Lower lobe of right lung (tissue), 2 donors: ENCODE measurements at places on chromosomes 2 and 18. TPM values are rescaled to one million over a fixed set of nuclear protein-coding genes. Genes with fewer than 3 reads are reported as not detected.

Gene CD207
- total RNA-seq, result 3.0 TPM

- no peak overlapping the region for H3K27ac ChIP-seq
- H3K4me1 ChIP-seq, result no peaks in the 10 kb centered on the region
- H3K27me3 ChIP-seq, result peaks cover 8% of the 10 kb centered on the region
- H3K36me3 ChIP-seq, result no peaks in the 10 kb centered on the region
Measured at GRCh38 chr2:240640939-240641338, 15.7 kb downstream of the GPR35 start.

Gene LINC00305
- not detected for total RNA-seq

Gene CSRNP3
- 2.3 TPM for total RNA-seq

DNA sequence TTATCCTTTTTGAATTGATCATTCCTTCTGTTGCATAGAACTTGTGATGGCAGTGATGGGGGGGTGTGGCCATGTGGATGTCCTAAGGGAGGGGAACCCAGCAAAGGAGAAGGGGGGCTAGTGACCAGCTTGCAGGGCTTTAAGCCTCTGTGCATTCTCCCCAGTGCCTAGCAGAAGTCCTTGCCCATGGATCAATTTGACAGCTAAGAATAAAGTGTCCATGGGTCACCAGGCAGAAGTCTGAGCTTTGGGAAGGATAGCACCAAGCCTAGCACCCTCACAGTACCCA lies 39.6 kb upstream of the FAM136A start:
- H3K36me3 ChIP-seq, result no peaks in the 10 kb centered on the region
- no peaks in the 10 kb centered on the region for H3K4me1 ChIP-seq
- no peak overlapping the region for H3K4me3 ChIP-seq
- H3K27me3 ChIP-seq, result no peaks in the 10 kb centered on the region

Gene STPG4
- 0.77 TPM for total RNA-seq

- no peaks in the 10 kb centered on the region for H3K27me3 ChIP-seq
- no peak overlapping the region for H3K4me3 ChIP-seq
- DNase-seq, result no peak
- no peaks in the 10 kb centered on the region for H3K4me1 ChIP-seq
Measured at GRCh38 chr2:238497610-238498005, 70.9 kb downstream of the ASB1 start.

Gene LRP2
- total RNA-seq, result 47.8 TPM

Gene AP1S3
- total RNA-seq, result 6.4 TPM

DNA sequence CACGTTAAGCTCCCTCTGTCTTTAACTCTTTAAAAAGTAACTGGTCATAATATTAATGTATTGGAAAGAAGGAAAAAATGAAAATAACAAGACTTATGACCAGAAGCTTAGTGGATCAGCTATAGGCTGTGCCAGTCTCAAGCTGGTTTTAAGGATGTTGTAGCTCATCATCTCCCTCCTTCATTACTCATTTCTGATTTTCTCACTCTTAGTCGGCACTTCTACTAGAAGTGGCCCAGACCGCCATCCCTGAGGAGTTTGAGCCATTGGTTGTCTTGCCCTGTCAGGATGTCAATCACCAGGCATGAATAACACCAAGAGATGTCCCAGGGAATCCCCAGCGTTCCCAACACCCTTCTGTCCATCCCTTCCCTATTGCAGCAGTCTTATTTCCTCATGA lies 151.5 kb downstream of the ASXL3 start:
- no peak for DNase-seq
- no peak overlapping the region for H3K4me3 ChIP-seq
- H3K27ac ChIP-seq, result no peak overlapping the region

GRCh38 chr2:157107877-157108276 lies 149.6 kb upstream of the GALNT5 start:
- H3K27ac ChIP-seq, result peak overlapping the region; percentile 49
- H3K36me3 ChIP-seq, result no peaks in the 10 kb centered on the region

DNA sequence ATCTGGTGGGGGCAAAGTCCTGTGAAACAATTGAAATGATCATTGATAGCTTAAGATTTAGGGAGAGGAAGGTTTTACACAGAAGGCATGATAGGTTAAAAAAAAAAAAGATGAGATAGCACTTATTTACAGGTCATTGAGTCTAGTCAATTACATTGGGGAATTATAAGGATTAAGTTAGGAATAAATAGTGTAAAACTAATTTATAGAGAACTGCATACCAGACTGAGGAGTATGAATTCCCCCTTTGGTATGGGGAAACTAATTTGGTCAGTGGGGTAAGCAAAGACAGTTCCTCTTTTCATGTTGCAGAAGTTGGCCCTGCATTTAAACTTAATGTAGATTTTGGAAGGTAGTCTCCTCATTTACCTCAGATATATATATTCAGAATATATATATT lies 10.8 kb downstream of the GLS start:
- no peaks in the 10 kb centered on the region for H3K27me3 ChIP-seq
- no peak overlapping the region for H3K27ac ChIP-seq
- H3K4me3 ChIP-seq, result no peak overlapping the region
- H3K4me1 ChIP-seq, result peaks cover 69% of the 10 kb centered on the region

DNA sequence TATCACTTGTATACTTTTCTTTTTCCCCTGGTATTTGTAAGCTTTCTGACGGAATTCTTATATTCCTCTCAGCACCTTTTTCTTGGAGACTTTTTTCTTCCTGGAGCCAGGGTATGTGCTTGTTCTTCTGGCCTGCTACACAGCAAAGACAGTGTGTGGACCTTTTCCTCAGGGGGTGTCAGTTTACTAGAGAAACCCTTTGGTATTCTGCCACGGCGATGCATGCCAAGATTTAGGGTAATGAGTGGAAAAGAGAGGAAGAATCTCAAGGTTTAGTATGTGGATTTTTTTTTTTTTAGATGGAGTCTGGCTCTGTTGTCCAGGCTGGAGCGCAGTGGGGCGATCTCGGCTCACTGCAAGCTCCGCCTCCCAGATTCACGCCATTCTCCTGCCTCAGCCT lies 152.2 kb downstream of the PHLPP1 start:
- DNase-seq, result no peak
- no peak overlapping the region for H3K27ac ChIP-seq
- no peaks in the 10 kb centered on the region for H3K27me3 ChIP-seq
- H3K4me3 ChIP-seq, result no peak overlapping the region
- no peaks in the 10 kb centered on the region for H3K4me1 ChIP-seq
- H3K36me3 ChIP-seq, result no peaks in the 10 kb centered on the region

GRCh38 chr18:21257386-21257785 lies 15.4 kb downstream of the GREB1L start:
- no peak overlapping the region for H3K4me3 ChIP-seq
- no peak overlapping the region for H3K27ac ChIP-seq
- no peaks in the 10 kb centered on the region for H3K36me3 ChIP-seq
- no peaks in the 10 kb centered on the region for H3K27me3 ChIP-seq
- no peak for DNase-seq

Gene HRH4
- total RNA-seq, result 2.0 TPM

- no peak overlapping the region for H3K27ac ChIP-seq
- no peaks in the 10 kb centered on the region for H3K4me1 ChIP-seq
- DNase-seq, result no peak
- H3K4me3 ChIP-seq, result no peak overlapping the region
Measured at GRCh38 chr18:44589693-44590355, 90.9 kb upstream of the SETBP1 start.

DNA sequence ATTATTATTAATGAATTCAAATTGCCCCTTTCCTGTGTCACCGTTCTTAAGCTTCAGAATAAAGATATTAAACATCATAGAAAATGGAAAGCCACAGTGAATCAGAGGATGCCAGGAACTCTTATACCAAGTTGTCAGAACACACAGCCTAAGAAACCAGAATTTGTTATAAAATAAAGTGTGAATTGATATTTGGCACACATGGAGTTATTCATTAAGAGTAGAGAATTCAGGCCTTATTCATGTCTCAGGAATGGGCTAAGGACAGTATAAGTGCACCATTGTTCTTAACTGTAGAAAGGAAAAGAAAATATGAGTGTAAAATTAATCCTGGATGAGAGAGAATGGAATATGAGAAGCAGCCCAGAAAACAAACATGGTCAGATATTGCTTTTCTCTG lies 86.7 kb upstream of the ATP8B1 start:
- H3K4me1 ChIP-seq, result no peaks in the 10 kb centered on the region
- H3K4me3 ChIP-seq, result no peak overlapping the region
- H3K27ac ChIP-seq, result no peak overlapping the region
- DNase-seq, result no peak

DNA sequence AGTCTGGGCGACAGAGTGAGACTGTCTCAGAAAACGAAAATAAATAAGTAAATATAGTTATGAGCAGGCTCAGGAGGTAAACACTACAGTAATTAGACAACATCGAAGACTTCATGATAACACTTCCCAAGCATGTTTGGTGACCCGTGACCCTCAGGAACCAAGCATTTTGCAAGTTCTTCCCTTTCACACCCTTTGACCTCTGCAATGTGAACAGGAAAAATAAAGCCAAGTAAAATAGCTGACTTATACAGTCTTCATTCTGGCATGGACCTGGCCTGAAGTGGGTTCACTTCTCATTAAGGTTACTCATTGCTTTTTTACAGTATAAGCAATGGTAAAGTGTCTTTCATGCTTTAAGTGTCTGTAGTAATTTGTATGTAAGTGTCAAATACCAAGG lies 15.3 kb upstream of the TGIF1 start:
- no peaks in the 10 kb centered on the region for H3K27me3 ChIP-seq
- H3K36me3 ChIP-seq, result no peaks in the 10 kb centered on the region
- DNase-seq, result no peak
- no peak overlapping the region for H3K4me3 ChIP-seq
- H3K27ac ChIP-seq, result no peak overlapping the region

GRCh38 chr2:241734467-241735208 lies at the start of gene D2HGDH:
Gene D2HGDH (plus strand): TSS chr2:241734630. CDS start chr2:241735225, 595 bp downstream.
- peak; percentile 97 for DNase-seq
- H3K36me3 ChIP-seq, result peaks cover 4% of the 10 kb centered on the region
- H3K27ac ChIP-seq, result peak within 1 kb of the TSS; percentile 91
- H3K4me3 ChIP-seq, result peak within 1 kb of the TSS; percentile 100

GRCh38 chr2:150282771-150283371 lies 204.6 kb downstream of the RND3 start:
- no peak for DNase-seq
- H3K27ac ChIP-seq, result no peak overlapping the region
- H3K4me3 ChIP-seq, result no peak overlapping the region
- H3K36me3 ChIP-seq, result no peaks in the 10 kb centered on the region

Gene CHAC2
- 1.6 TPM for total RNA-seq

Gene EGR4
- total RNA-seq, result not detected

Gene DYTN
- not detected for total RNA-seq

GRCh38 chr18:64717026-64717425 lies 568.1 kb upstream of the LINC00305 start:
- no peak overlapping the region for H3K4me3 ChIP-seq
- DNase-seq, result no peak
- H3K36me3 ChIP-seq, result no peaks in the 10 kb centered on the region
- no peaks in the 10 kb centered on the region for H3K4me1 ChIP-seq
- no peaks in the 10 kb centered on the region for H3K27me3 ChIP-seq

DNA sequence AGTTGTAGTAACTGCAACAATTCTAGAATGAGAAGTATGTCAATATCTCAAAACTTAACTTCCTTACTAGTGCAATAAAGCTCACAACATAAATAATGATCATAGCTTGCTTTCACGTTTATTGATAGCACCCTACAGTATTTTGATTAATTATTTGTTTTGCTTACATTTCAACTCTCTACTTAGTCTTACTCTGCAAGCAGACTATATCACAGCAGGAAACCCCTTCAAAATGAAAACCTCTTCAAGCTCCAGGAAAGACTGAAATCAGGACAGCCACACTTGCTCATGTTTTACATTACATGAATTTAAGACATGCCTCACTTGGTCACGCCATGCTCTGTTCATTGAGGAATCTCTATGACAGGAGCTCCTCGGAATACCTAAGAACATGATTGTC lies 3.3 kb downstream of the OLA1 start:
- peaks cover 18% of the 10 kb centered on the region for H3K4me1 ChIP-seq
- no peak for DNase-seq
- H3K27ac ChIP-seq, result no peak overlapping the region
- H3K27me3 ChIP-seq, result no peaks in the 10 kb centered on the region
- peaks cover 8% of the 10 kb centered on the region for H3K36me3 ChIP-seq

- no peaks in the 10 kb centered on the region for H3K4me1 ChIP-seq
- no peaks in the 10 kb centered on the region for H3K27me3 ChIP-seq
- H3K27ac ChIP-seq, result no peak overlapping the region
- H3K4me3 ChIP-seq, result no peak overlapping the region
Measured at GRCh38 chr2:58512878-58513277, 271.8 kb upstream of the FANCL start.

Gene LBH
- 137 TPM for total RNA-seq

Gene SERPINB8
- total RNA-seq, result 15.4 TPM

Gene C2orf68
- total RNA-seq, result 40.6 TPM

Gene MYL12A
- 481 TPM for total RNA-seq

GRCh38 chr2:179715196-179715595 lies 146.2 kb downstream of the ZNF385B start:
- no peaks in the 10 kb centered on the region for H3K27me3 ChIP-seq
- no peaks in the 10 kb centered on the region for H3K36me3 ChIP-seq
- H3K4me1 ChIP-seq, result no peaks in the 10 kb centered on the region

GRCh38 chr18:41966943-41967342 lies 11.9 kb downstream of the PIK3C3 start:
- H3K27me3 ChIP-seq, result no peaks in the 10 kb centered on the region
- peaks cover 11% of the 10 kb centered on the region for H3K4me1 ChIP-seq
- H3K4me3 ChIP-seq, result no peak overlapping the region
- peaks cover 50% of the 10 kb centered on the region for H3K36me3 ChIP-seq
- no peak overlapping the region for H3K27ac ChIP-seq
- no peak for DNase-seq

GRCh38 chr18:2139691-2140090 lies 431.6 kb downstream of the METTL4 start:
- H3K27ac ChIP-seq, result no peak overlapping the region
- no peak for DNase-seq
- H3K36me3 ChIP-seq, result no peaks in the 10 kb centered on the region

Gene KCNK3
- 26.8 TPM for total RNA-seq

DNA sequence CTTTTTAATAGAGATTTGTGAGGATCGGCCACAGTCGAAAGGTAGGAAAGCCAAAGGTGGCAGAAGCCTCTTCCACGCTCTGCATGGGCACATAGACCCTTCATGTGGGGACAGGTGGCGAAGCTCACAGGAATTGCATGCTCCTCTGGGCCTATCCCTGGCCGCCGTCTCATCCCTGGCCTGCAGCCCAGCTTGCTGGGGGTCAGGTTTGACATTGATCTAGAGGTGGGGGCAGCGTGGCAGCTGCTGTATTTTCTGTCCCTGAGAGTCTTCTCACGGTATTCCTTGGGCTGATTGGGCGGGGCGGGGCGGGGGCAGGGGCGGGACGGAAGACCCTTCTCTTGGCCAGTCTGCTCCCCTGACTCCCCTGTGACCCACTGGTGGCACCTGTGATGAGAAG lies 48.9 kb downstream of the STK25 start:
- H3K4me3 ChIP-seq, result no peak overlapping the region
- H3K27me3 ChIP-seq, result no peaks in the 10 kb centered on the region
- peaks cover 17% of the 10 kb centered on the region for H3K36me3 ChIP-seq
- no peak overlapping the region for H3K27ac ChIP-seq
- H3K4me1 ChIP-seq, result no peaks in the 10 kb centered on the region

Gene LYG1
- total RNA-seq, result 1.0 TPM

DNA sequence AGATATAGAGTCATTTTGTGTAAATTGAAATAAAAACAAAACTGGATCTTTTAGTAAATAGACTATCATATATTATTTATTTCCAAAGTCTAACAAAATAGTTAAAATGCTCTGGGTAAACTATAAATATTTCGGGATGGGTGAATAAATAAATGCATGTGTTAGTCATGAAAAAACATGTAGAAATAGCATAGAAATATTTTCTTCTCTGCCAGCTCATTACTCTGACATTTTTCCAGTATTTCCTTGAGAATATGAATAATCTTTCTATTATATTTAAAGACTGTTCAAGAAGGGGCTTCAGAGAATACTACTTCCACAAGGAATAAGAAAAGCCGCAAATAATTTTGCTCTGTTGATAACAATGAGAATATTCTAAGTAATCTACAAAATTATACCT lies 880.4 kb downstream of the TRIB2 start:
- no peak overlapping the region for H3K27ac ChIP-seq
- no peaks in the 10 kb centered on the region for H3K36me3 ChIP-seq
- H3K4me3 ChIP-seq, result no peak overlapping the region
- H3K27me3 ChIP-seq, result no peaks in the 10 kb centered on the region
